ENCODE measurements at places on chromosomes 7 and 10.
A peak's percentile ranks its signal among the peaks of the same experiment; 100 is the strongest.

GRCh38 chr10:94200146-94200837, 162.4 kb downstream of the NOC3L start:
- DNase-seq: peak; percentile 42

DNA sequence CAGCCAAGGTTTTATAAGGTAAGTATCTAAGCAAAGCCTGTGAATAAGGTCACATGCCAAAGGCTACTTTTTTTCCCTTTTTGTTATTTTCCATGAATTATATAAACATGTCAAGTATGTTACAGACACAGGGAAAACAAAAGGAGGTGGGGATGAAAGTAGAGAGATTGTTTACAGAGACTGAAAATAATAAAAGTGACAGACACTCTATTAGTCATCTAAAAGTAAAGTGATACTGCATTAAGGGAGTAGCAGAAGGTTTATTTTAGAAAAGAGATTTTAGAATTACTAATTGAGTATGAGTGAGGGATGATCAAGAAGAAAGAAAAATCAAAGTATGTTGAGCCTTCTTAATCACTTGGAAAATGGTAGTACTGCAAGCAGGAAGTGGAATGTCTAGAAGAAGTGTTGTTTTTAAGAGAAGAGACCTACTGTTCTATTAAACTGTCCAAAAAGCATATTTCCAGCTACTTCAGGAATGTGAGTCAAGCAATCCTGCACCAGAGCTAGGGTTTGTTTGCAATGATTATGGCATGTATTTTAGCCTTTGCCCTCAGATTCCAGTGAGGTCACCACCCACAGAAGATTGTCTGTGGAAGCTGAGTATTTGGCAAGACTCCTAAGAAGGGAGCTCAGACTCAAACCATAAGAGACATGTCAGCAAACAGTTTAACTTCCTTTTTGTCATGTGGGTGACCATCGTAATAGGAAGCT, 177.9 kb upstream of the PLXDC2 start:
- DNase-seq: peak; percentile 66

- no peak for DNase-seq
Observed at GRCh38 chr10:62907470-62908212, 91.5 kb upstream of the EGR2 start.

- no peak for DNase-seq
Observed at GRCh38 chr7:76236224-76236623, 34.5 kb downstream of the SRRM3 start.

- no peak for DNase-seq
Observed at GRCh38 chr7:24690251-24690650, 67.0 kb downstream of the GSDME start.

- DNase-seq: no peak
Observed at GRCh38 chr10:99660662-99661376, 1.5 kb downstream of the ENTPD7 start.

GRCh38 chr10:96260014-96260413, 11.4 kb downstream of the BLNK start:
- no peak for DNase-seq

DNA sequence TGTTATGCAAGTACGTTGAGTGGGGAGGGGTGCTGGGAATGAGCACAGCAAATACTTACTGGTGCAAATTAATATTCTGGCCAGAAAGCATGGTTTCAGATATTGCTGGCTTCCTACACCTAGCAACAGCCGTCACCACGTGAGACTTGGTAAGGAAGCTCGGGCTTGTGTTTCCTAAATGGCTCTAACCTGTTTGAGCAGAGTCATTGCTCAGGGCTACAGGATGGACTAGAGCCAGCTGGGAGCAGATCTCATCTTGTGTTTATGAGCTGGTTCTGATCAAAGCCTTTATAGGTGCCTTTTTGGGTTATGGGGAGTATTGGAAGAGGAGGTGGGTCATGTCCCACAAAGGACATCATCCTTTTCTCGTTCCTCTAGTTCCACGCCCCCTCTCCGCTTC, 200.3 kb downstream of the BUB3 start:
- no peak for DNase-seq

All from hematopoietic multipotent progenitor cell treated with erythropoietin and hydrocortisone succinate and interleukin-3 and kit ligand, for 6 days (in vitro differentiated cells).